ENCODE measurements at places on chromosomes 16 and 17. TPM values are rescaled to one million over a fixed set of nuclear protein-coding genes. Genes with fewer than 3 reads are reported as not detected.
A peak's percentile ranks its signal among the peaks of the same experiment; 100 is the strongest.

DNA sequence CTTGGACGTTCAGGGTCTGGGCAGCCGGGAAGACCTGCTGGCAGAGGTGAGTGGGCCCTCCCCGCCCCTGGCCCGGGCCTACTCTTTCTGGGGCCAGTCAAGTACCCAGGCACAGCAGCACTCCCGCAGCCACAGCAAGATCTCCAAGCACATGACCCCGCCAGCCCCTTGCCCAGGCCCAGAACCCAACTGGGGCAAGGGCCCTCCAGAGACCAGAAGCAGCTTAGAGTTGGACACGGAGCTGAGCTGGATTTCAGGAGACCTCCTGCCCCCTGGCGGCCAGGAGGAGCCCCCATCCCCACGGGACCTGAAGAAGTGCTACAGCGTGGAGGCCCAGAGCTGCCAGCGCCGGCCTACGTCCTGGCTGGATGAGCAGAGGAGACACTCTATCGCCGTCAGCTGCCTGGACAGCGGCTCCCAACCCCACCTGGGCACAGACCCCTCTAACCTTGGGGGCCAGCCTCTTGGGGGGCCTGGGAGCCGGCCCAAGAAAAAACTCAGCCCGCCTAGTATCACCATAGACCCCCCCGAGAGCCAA, 8.6 kb upstream of the ABCC3 start:
- peak; percentile 61 for DNase-seq

- DNase-seq, result no peak
Observed at GRCh38 chr16:48907906-48908634, 298.1 kb upstream of the N4BP1 start.

DNA sequence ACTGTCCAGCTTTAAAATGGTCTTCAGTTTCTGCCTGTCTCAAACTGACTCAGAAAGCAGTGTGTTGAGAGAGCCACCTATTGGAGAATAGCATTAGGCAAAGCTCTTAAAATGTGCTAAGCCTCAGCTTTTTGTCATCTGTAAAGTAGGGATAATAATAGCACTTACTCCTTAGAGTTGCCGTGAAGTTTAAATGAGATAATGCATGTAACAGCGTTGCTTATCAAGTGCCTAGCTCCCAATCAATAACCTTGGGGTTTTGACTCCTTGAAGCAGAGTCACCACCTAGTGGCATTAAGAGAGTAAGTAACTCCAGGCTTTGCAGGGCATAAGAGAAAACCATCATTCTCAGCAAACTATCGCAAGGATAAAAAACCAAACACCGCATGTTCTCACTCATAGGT, 163.3 kb downstream of the HS3ST2 start:
- DNase-seq, result no peak

- no peak for DNase-seq
Observed at GRCh38 chr17:63676584-63676983, 23.3 kb downstream of the LIMD2 start.

- DNase-seq, result no peak
Observed at GRCh38 chr17:16377941-16378341, 3.0 kb upstream of the UBB start.

DNA sequence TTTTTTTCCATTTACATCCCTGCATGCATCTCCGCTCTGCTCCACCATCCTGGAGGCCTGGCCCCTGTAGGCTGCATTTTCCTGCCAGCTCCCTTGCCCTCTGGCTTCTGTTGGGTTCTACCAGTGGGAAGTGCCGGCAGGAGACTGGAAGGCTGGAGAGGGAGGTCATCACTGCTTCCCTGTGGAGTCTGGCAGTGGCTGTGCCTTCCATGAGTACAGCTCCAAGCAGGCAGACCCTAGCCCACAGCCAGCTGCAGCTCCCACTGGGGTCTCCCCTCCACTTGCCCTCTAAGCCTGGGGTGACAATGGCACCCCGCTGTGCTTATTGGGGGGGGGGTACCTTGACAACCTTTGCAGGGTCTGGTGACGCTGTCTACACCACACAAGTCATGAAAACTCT, 37.3 kb downstream of the MMP15 start:
- DNase-seq, result no peak

GRCh38 chr16:87848676-87849345, 20.5 kb downstream of the SLC7A5 start:
- no peak for DNase-seq

- DNase-seq, result no peak
Observed at GRCh38 chr17:8289103-8289397, 580 bp downstream of the RANGRF start.

DNA sequence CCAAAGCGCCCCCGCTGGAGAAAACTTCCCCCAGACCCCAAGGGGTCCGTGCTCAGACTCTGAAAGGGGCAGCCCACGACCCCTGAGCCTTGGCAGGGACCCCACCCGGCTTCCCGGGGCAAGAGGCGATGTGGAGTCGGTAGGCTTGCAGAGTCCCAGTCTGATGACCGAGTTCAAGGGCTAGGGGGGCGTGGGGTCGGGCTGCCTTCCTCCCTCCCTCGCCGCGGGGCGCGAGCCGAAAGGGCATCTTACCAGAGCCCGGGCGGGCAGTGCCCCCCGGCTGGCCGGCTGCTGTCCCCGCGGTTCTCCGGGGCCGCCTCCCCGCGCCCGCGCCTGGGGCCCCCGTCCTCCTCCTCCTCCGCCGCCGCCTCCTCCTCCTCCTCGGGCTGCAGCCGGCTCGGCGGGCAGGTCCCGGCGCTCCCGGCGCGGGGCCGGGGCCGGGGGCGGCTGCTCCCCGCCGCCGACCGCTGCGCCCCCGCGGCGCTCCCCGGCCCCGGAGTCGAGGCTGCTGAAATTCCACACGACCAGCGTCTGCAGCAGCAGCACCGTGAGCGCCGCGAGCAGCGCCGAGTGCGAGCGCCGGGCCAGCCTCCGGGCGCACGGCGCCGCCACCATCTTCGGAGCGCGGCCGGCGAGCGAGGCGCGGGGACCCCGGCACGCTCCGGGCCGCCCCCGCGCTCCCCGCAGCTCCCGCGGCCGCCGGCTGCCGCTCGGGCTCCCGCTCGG, 415 bp downstream of the XYLT1 start:
- DNase-seq, result no peak

DNA sequence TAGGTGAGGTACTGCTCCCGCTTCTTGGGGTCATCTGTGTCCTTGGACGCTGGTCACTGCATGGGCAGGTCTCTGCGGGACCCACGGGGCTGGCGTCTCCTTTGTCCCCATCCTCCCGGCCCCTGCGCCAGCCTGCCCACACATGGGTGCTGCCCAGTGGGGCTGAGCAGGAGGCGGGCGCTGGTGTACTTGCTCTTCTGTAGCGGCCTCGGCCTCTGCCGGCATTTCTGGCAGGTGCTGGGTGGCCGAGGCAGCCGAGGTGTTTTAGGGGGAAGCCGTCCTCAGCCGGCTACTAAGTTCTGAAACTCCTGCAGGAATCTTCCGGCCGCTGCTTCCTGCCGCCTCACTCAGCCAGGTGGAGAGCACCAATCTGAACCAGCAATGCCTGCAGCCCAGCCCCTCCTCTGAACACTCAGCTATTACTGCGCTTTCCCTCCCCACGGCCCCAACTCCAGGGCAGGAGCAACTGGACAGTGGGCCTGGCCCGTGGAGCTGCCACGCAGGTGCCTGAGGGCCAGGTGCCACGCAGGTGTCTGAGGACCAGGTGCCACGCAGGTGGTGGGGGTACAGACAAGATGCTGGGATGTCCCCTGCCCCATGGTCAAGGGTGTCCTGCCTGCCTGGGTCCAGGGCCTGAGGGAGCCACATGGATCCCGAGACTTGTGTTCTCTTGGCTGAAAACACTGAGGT, 10.0 kb downstream of the DECR2 start:
- DNase-seq, result no peak

- no peak for DNase-seq
Observed at GRCh38 chr16:48608452-48608851, 1.5 kb downstream of the N4BP1 start.

- DNase-seq, result no peak
Observed at GRCh38 chr16:84844049-84844350, 24.2 kb downstream of the CRISPLD2 start.

DNA sequence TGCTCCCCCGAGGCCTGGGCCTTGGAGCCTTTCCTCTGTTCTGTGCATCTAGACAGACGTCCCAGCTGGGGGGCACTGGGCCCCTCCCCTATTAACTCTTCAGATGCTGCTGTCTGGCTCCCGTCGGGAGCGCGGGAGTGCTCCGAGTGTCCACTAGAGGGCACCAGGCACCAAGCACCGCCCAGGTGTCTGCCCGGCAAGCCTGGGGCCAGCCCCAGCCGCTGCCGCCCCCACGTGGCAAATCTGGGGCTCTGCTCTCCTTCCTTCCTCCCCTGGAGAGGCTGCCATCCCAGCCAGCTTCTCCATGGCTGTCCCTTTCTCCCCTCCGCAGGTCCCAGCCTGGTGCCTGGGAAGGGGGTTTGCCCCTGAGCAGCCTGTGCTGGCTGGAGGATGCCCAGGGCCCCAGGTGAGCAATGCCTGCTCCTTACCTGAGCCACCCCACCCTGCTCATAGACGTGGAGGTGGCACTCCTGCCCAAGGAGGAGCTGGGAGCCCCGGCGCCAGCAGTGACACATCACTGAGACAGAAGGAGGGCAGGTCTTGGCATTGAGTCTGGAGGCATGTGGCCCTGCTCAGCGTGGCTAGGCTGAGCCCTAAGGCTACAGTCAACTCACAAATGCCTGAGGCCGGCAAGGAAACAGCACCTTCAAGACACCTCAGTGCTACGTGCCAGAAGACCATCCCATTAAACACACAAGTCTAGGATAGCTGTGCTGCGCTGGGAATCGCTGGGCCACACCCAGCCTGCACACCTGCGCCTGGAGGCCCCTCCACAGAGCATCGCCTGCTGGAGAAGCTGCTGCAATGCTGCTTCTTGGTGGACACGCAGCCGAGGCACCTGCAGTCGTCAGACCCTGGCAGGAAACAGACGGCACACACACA, 19.7 kb downstream of the TMEM235 start:
- no peak for DNase-seq

GRCh38 chr17:79837888-79838521, 1.2 kb downstream of the CBX4 start:
- DNase-seq, result no peak

DNA sequence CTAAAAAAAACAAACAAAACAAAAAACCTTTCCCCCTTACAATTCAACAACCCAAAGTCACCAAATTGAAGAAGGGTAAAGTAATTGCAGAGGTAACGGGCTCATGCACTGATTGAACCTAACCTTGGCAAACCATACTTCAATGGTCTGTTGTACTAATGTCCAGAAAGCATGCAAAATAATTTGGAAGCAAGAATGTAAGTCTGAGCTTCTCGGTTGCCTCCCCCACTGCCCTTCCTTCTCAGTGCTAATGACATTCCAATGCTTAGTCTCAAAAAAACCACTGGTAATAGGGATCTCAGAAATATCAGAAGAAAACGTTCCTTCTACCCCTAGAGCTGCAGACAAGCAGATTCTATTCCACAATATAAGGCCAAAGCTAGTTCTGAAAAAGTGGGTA, 15.8 kb downstream of the KRABD2 start:
- DNase-seq, result no peak

GRCh38 chr17:41532947-41533570, 5.0 kb upstream of the KRT19 start:
- no peak for DNase-seq

DNA sequence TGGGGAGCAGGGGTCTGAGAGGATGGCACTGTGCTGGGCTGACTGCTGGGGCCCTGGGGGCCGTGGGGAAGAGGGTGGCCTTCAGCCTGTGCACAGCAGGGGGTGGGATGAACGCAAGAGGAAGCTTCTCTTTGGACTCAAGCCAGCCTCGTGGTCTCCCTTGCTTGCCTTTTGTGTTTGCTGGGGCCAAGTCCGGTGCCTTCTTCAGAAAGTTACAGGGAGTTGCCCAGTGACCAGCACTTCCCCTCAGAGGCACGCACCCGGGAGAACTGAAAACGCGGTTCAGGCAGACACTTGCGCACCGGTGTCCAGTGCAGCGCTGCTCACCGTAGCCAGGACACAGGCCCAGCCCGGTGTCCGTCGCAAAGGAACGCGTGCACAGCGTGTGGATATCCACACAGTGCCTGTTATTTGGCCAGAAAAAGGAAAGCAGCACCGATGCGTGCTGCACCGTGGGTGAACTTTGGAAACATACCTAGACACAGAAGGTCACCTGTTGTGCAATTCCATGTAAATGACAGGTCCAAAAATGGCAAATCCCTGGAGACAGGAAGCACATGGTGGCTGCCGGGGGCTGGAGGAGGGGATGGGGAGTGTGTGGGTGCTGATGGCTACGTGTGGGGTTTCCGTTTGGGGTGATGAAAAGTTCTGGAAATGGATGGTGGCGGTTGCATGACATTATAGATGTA, 29.4 kb upstream of the NUDT16L1 start:
- no peak for DNase-seq

DNA sequence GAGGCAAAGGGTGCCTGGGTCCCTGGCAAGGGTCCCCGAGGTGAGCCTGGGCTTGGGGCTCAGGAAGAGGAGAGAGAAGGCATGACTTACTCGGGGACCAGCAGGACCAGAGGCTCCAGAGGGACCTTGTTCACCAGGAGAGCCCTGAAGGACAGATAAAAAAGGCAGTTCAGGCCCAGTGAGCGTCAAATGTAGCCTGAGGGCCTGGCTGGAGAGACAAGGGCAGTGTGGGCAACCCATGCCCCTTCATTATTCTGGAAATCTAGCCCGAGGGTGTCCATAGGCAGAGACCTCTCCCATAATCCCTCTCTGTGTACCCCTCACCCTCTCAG, 14.1 kb downstream of the COL1A1 start:
- no peak for DNase-seq

- no peak for DNase-seq
Observed at GRCh38 chr16:48556243-48556912, 53.6 kb downstream of the N4BP1 start.

GRCh38 chr16:19472482-19472881, 49.4 kb downstream of the GDE1 start:
- DNase-seq, result no peak

- DNase-seq, result no peak
Observed at GRCh38 chr17:57579245-57579644, 165.9 kb downstream of the CCDC182 start.

GRCh38 chr16:85621698-85622428, 8.7 kb downstream of the GSE1 start:
- no peak for DNase-seq

DNA sequence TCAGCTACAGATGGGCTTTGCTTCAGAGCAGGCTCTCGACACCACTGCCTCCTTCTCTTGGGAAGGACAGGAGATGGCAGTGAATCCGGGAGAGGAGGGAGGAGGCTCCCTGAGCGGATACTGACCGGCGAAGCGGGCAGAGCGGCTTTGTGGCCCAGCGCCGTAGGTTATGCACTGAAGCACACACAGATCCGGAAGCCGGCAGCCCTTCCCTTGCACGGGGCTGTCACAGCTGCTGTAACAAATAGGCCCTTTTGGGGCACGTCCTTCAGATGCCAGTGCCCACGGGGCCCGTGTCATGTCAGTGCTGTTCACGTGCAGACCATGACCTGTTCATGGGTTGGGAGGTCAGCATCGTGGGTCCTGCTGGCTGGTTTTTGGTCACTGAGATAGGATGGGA, 144.7 kb upstream of the CHMP6 start:
- DNase-seq, result no peak

GRCh38 chr16:86337138-86337537, 173.2 kb upstream of the FOXF1 start:
- DNase-seq, result no peak

The KRT40 gene
- polyA plus RNA-seq, result not detected

The HSPB9 gene
- polyA plus RNA-seq, result 0.27 TPM

The CXCL16 gene
- 12.7 TPM for polyA plus RNA-seq

The CTRL gene
- polyA plus RNA-seq, result 9.4 TPM

The CALB2 gene
- 1.3 TPM for polyA plus RNA-seq

The PYDC1 gene
- not detected for polyA plus RNA-seq

The CCL18 gene
- polyA plus RNA-seq, result 2.4 TPM

The DNASE1L2 gene
- 0.63 TPM for polyA plus RNA-seq

The CDH5 gene
- polyA plus RNA-seq, result 64.8 TPM

The NOS2 gene
- polyA plus RNA-seq, result 1.9 TPM

The CHRNE gene
- polyA plus RNA-seq, result 2.0 TPM

The HCRT gene
- polyA plus RNA-seq, result not detected

The PDK2 gene
- polyA plus RNA-seq, result 112 TPM

The KCNG4 gene
- polyA plus RNA-seq, result 0.09 TPM

The CNGB1 gene
- polyA plus RNA-seq, result not detected

All from left renal pelvis (tissue), 4 donors.